ENCODE measurements at places on chromosomes 13 and 19.

- DNase-seq: no peak
Observed at GRCh38 chr13:111040830-111041229, 74.3 kb upstream of the ARHGEF7 start.

DNA sequence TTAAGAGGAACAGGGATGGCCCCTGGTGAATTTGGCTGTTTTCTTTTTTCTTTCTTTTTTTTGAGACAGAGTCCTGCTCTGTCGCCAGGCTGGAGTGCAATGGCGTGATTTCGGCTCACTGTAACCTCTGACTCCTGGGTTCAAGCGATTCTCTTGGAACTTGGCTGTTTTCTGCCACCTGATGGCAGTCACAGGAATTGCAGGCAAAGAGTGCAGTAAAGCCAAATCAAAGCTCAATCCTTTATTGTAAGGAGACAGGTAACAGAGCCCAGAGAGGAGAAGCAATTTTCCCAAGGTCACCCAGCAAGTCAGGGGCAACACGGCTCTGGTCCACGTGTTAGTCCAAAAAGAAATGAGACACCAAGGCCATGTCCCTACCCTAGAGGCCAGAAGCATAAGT is 6.2 kb downstream of the TINCR start:
- DNase-seq: no peak

DNA sequence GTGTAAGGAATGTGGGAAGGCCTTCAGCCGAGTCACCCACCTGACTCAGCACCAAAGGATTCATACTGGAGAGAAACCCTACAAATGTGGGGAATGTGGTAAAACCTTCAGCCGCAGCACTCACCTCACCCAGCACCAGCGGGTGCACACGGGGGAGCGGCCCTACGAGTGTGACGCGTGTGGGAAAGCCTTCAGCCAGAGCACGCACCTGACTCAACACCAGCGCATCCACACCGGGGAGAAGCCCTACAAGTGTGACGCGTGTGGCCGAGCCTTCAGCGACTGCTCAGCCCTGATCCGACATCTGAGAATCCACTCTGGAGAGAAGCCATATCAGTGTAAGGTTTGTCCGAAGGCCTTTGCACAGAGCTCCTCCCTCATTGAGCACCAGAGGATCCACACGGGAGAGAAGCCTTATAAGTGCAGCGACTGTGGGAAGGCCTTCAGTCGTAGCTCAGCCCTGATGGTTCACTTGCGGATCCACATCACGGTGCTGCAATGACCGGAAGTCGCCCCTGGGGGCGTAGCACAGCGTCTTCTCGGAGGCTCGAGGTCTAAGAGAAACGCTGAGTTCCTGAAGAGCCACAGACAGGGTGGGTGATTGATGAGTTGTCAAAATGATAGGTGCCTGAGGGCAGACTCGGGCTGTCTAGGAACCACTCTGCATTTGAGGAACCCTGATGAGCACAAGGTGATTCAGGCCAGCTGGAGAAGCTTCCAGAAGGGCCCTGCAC is 12.2 kb downstream of the ZSCAN22 start:
- DNase-seq: no peak

DNA sequence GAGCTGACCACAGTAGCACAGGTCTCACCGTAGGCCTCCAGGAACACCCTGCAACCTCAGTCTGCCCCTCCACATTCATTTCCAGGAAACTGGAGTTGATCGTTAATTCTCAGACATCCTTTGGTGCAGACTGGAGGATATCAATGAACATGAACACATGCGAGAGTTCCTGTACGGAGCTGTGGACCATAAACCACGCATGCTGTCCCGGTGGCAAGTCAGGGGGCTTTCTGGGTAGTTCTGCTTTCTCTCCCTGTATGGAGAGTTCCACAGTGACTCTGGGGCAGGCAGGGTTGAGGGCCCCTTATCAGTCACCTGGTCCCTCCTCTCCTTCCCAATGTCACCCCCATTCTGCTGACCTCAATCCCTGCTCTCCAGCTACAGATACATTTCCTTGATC is 55.5 kb upstream of the URI1 start:
- no peak for DNase-seq

DNA sequence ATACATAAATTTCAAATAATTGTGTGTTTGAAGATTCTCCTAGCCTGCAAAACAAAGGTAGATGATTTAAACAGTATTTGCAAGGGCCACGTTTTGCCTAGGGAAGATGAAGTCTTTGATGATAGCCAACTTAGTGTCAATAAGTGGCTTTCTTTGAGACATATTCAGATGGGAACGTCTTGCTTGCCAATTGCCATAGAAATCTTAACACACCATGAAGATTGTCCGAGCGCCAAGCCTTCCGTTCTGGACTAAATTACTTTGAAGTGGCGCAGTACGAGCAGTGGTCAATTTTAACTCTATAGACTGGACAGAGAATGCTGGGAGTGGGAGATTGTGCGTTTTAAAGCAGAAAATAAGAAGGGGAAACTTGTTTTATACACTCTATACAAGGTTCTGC is 9.9 kb downstream of the ZIC5 start:
- DNase-seq: no peak

- no peak for DNase-seq
Observed at GRCh38 chr13:24459234-24459633, 53.3 kb downstream of the PARP4 start.

- peak; percentile 29 for DNase-seq
Observed at GRCh38 chr19:29660835-29661234, 4.4 kb upstream of the PLEKHF1 start.

DNA sequence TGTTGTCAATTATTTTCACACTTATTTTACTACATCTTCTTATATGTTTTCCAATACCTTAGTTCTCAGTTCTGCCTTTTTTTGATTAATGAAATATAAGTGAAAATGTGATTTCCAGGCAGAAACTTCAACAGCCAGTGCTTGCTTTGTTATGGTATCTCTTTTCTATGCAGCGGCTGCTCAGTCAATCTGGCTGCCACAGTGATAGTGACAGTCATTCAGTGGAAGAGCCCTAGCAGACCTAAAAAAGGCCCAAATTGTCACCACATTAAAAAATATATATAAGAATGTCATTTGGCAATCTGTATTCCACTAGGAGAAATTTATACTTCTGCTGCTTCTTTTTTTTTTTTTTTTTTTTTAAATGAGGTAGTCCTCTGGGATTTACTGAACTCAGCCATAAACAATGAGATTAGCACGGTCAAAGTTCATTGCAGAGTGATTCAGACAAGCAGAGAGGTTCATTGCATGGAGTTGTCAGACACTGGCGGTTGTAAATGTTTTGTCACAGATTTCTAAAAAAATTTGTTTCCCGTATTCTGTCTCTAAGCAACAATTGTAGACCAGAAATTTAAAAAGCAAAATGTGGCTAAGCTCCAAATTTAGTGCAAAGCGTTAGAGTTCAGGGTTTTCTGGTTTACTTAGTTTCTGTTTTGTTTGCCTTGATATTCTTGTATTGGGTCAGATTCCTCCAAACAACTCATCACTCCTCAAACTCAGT is 94.7 kb upstream of the PRR20A start:
- no peak for DNase-seq

Data from NCI-H345 (cell line).